HS-5 (cell line): ENCODE measurements at places on chromosomes 2 and 18.
A peak's percentile ranks its signal among the peaks of the same experiment; 100 is the strongest.

- DNase-seq, result no peak
These were observed 56.0 kb downstream of the DGKD start for GRCh38 chr2:233410196-233410760.

- DNase-seq, result no peak
These were observed 1.5 kb downstream of the PELI1 start for GRCh38 chr2:64142741-64143168.

GRCh38 chr2:156380117-156380645 lies 47.7 kb upstream of the NR4A2 start:
- DNase-seq, result no peak

GRCh38 chr2:110818767-110819481 lies 86.6 kb downstream of the ACOXL start:
- no peak for DNase-seq

GRCh38 chr2:85091838-85092237 lies 41.4 kb upstream of the TCF7L1 start:
- DNase-seq, result no peak

DNA sequence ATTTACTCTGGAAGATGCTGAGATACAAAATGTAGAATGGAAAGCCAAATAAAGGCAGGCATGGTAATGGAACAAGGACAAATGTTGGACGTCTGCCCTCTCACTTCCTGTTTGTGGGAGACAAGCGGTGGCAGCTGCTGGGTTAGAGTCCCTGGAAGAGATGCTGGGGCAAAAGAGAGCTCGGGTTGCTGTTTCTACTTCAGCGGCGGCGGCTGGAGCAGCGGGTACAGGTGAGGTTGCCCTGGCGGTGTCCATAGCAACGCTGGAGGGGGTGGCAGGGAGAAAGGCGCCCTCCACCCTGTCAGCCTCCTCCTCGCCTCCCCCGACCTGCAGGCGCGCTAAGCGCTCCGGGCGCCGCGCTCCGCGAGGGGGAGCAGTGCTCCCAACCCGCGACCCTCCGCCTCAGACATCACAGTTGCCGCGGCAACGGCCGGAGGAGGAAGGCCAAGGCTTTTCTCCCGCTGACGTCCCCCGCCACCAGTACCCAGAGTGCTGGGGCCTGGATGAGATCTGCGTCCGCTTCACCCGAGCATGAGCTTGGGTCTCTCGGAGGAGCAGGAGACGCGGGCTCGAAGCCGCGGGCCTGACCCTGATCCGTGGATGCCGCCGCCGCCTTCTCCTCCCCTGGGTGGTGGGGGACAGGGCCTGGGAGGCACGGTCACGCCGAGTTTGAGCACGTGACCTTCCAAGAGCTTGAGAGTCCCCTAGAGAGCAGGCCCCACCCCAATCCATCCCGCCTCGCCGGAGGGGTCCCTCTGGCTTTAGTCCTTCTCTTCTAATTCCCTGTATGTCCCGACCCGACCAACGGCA lies 65.6 kb downstream of the NOL4 start:
- no peak for DNase-seq

DNA sequence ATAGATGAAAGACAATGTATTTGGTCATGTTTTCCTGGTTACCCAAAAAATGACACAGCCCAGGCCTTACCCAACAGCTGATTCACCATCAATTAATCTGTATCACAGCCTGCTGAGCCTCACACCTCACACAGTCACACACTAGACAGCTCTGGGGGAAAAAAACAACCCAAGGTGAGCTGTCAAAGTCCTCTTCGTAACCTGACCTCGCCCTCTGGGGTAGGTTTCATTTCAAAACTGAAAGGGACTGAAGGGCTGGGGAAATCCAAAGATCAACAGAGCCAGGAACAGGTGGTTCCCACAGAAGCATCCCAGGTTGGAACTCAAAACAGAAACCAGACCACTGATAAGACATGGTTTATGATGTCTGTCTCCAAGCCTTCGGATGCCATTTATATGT lies 18.2 kb upstream of the PCBP1 start:
- DNase-seq, result no peak

DNA sequence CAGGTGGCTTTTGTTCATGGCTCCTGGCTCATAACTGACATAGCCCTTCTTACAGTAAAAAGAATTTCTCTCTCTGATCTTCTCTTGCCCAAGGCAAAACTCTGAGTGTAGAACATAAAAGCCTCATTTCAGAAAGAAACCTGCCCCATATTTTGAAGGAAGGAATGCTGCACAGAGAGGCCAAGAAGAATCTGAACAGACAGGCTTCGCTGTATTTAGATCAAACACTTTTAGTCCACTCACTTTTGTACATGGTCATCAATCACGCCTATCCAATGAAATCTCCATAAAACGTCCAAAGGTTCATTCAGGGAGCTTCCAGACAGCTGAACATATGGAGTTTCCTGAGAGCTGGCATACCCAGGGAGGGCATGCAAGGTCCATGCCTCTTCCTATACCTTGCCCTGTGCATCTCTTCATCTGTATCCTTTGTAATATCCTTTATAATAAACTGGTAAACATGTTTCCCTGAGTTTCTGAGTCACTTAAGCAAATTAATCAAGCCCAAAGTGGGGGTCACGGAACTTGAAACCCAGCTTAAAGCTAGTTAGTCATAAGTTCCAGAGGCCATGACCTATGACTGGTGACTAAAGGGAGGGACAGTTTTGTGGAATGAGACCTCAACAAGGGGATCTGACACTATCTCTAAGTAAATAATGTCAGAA lies 62.5 kb upstream of the TMEM247 start:
- DNase-seq, result no peak

GRCh38 chr18:74856434-74856833 lies 258.8 kb downstream of the ZNF407 start:
- DNase-seq, result no peak

- DNase-seq, result no peak
These were observed 154.8 kb upstream of the PGAP1 start for GRCh38 chr2:197081294-197081693.

DNA sequence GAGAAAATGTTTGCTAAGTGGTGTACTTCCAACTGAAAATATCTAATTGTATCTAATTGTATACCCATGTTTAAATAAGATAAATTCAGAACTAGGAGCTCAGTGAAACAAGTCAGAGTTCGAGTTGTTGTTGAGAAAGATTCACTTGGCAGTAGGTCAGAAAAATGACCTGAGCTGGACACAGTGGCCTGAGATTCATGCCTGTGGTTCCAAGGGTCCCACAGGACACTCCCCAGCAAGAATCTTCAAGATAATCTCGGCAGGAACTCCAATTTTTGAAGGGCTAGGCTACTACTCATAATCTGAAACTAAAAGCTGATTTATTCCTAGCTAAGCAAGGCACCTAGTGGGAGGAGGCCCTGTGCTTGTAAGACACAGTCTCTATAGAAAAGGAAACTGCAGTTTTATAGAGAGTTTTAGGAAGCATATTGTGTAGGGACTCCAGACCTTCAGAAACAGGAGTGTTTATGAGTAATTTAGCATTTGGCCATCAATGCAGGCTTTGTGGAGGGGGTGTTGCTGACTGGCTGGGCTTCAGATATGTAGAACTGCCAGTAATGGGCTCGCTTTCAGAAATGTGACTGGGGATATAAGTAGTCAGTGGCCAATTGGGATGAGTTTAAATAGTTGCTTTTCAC lies 43.2 kb downstream of the SP140 start:
- DNase-seq, result no peak

- DNase-seq, result no peak
These were observed 203.8 kb downstream of the TNS1 start for GRCh38 chr2:217798743-217799562.

DNA sequence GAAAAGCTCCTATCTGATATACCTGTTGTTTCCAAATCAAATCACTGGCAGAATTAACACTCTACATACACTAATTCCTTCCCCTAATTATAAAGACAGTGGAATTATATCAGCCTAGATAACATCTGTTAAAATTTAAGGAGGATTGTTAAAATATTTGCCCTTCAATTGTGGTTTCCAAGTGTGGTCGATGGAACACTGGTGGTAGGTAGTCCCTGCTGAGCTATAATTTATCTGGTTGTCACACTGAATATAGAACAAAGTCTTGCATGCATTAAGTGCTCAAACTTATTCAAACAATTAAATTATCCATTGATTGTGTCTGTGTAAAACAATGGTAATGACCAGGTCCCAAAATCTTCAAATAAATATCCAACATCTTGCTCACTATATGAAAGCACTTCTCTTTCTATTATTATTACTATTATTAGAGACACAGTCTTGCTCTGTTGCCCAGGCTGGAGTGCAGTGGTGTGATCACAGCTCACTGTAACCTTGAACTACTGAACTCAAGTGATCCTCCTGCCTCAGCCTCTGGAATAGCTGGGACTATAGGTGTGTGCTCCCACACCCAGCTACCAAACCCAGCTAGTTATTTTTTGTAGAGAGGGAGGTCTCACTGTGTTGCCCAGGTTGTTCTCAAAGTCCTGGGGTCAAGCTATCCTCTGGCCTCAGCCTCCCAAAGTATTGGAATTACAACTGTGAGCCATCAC lies 12.0 kb downstream of the CDH2 start:
- no peak for DNase-seq

GRCh38 chr2:95106081-95106480 lies 15.5 kb downstream of the MRPS5 start:
- DNase-seq, result no peak

DNA sequence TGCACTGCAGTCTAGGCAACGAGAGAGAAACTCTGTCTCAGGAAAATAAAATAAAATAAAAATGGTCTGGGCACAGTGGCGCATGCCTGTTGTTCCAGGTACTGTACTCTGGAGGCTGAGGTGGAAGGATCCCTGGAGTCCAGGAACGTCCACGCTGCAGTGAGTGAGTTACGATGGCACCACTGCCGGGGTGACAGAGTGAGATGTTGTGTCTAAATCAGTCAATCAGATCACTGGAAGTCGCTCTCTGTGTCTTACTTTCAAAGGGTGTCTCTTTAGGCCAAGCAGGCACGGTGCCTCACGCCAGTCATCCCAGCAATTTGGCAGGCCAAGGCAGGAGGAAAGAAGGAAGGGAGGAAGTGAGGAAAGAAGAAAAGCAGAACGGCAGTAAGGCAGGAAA lies 112.2 kb upstream of the ANKRD30BL start:
- DNase-seq, result no peak

DNA sequence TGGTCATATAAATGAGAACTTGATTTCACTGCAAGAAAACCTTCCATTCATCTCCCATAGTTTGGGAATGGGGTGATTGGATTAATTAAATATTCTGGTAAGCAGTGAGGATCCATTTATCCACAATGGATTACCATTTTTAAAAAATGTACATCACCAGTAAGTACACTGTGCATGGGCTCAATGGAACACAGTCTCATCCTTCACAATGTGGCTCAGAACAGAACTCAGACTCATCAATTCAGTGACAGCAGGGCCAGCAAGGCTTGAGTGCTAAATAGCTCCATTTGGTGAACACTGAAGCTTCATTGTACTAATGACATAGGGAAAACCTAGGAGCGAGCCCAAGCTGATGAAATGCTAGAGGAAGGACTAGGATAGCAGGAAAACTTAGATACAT lies 223.8 kb downstream of the CMPK2 start:
- DNase-seq, result no peak

DNA sequence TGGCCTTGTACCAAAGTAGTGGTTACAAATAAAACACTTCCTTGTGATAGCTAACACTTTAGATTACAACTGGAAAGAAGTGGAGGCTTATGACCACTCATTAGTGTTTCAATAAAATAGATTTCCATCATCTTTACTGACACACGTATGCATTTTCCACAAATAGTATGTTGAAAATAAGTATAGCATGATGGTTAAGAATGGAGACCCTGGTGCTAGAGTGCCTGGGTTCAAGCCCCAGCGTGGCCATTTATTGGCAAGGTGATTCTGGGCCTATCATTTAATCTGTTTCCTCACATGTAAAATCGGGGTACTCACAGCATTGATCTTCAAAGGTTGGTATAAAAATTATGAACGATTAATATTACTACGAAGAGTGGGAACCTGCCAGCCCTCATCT lies 54.5 kb downstream of the RAPH1 start:
- DNase-seq, result no peak

DNA sequence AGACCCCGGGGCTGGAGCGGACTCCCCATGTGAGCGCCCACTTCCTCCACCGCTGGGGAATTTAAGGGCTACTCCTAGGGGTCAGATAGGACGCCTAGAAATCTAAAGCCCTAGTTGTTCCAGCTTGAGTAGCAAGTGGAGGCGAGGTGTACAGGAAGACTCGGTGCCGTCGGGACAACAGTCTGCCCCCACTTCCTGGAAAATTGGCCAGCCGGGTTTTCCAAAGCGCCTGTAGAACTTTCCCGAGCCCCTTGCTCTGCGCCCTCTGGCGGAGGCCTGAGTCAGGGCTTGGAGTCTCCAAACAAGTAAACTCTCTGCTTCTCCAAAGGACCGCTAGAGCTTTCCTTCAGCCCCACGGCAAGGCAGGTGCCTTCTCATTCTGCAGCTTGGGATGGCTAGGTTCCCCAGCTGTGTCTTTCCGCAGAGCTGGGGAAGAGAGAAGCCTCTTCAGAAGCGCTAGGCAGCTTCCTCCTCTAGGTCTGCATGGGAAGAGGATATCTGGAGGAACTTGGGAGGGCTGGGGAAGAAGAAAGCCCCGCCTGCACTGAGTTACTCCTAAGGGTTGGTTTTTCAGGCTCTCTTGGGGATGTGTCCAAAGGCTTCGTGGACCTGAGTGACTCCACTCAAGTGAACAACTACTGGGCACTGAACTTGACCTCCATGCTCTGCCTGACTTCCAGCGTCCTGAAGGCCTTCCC lies 681 bp downstream of the SPR start:
- DNase-seq, result peak; percentile 69
